ENCODE measurements at places on chromosomes 2 and 18.

- DNase-seq, result no peak
Observed at GRCh38 chr18:48455555-48456478, 46.6 kb upstream of the ZBTB7C start.

- DNase-seq, result no peak
Observed at GRCh38 chr2:86249579-86250391, 50.5 kb downstream of the MRPL35 start.

GRCh38 chr18:63878925-63879324, 8.6 kb upstream of the SERPINB2 start:
- no peak for DNase-seq

- DNase-seq, result no peak
Observed at GRCh38 chr2:102106133-102106556, 36.4 kb upstream of the IL1R1 start.

GRCh38 chr2:148567716-148568115, 76.8 kb upstream of the EPC2 start:
- DNase-seq, result no peak

- no peak for DNase-seq
Observed at GRCh38 chr2:50786345-50786744, 245.6 kb downstream of the NRXN1 start.

- no peak for DNase-seq
Observed at GRCh38 chr2:38026846-38027245, 49.1 kb downstream of the CYP1B1 start.

DNA sequence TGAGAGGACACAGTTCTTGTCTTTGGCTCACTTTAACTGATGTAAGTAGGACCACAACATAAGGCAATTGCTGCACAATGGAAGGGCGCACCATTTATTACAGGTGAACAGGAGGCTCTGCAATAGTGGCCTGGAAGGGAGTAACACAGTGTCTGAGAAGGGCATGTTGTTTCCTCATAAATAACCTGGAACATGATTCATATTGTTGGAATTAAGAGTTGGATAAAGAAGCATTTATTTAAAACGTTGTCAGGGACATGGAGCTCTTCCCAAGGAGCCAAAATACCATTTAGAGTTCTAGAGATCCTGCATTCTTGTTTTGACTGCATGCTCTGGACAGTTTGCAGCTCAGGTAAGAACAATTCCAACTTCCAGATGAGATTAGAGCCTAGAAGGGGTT, 110.4 kb downstream of the PLCL1 start:
- DNase-seq, result no peak

GRCh38 chr2:176917-177316, 86.9 kb downstream of the SH3YL1 start:
- no peak for DNase-seq

DNA sequence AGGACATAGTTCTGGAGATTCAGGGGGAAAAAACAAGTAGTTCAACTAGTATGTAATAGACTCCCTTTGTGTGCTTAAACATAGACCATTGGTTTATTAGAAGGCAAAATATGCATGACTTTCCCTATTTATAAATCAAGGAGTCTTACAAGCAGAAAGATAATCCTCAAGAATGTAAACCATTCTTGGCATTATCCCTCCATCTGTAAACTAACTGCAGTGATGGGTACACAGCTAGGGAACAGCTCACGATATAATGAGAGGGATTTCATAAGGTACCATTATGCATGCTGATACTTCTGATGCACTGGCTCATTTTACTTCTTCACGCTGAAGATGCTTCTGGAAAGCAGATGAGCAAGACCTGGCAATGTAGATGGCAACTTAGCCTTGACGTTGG, 878 bp downstream of the FBXO15 start:
- DNase-seq, result no peak

- DNase-seq, result no peak
Observed at GRCh38 chr2:127226132-127226519, 6.0 kb upstream of the CYP27C1 start.

GRCh38 chr2:240401781-240402551, 33.5 kb upstream of the GPC1 start:
- peak; percentile 42 for DNase-seq

GRCh38 chr2:241561832-241562231, 3.3 kb downstream of the BOK start:
- DNase-seq, result no peak

DNA sequence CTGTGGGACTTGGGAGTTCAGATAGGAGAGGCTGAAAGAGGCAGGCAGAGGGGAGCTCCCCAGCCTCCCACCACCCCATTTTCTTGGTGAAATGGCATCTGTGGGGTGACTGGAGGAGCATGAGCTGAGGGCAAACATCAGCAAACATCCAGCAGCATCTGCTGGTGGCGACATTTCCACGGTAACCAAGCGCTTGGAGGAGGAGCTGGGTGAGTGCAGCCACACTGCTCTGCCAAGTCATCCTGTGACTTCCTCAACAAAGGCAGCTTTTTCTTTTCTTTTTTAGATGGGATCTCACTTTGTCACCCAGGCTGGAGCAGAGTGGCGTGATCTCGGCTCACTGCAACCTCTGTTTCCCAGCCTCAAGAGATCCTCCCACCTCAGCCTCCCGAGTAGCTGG, 5.6 kb downstream of the TXNL4A start:
- DNase-seq, result no peak

GRCh38 chr2:42770288-42771131, 6.6 kb upstream of the OXER1 start:
- DNase-seq, result no peak

DNA sequence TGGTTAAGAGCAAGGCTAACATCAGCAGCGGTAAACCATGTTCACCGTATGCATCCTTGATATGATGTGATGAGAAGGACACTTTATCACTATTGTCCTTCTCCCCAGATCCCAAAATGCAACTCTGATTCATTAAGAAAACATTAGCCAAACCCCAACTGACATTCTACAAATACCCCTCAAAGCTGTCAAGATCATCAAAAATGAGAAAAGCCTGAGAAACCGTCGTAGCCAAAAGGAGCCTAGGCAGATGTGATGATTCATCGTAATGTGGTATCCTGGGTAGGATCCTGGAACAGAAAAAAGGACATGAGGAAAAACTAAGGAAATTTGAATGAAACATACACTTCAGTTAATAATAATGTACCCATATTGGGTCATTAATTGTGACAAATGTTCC, 67.3 kb upstream of the ST6GAL2 start:
- DNase-seq, result no peak

DNA sequence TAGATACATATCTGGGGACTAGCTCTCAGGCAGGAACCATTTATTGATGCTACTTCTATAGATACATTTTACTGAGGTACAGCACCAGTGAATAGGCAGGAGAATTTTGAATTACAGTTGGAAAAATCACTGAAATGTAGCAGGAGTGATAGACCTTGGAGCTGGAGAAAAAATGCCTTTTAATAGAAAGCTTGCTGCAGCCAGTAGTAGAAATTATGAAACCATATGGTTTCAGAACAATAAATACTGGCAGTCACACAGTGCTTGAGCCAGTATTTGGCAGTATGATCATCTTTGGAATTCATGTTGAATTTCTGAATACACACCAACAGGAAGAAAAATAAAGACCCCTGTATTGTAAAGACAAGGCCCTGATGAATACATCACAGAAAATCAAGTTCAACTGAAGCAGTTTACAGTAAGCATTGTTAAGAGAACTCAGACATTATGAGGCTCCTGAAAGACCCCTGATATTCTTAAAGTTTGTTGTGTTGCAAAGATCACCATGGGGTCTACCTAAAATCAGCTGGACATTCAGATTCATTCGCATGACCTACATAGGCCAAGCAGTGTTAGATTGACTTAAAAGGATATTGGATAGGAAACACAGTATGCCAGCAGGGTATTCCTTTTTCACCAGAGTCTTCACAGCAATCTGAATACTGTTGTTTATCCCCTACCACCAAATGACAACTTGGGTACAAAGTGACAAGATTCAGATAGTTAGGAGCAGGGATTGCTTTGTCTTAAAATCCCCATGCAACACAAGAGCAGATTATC, 139.0 kb downstream of the EHBP1 start:
- no peak for DNase-seq

DNA sequence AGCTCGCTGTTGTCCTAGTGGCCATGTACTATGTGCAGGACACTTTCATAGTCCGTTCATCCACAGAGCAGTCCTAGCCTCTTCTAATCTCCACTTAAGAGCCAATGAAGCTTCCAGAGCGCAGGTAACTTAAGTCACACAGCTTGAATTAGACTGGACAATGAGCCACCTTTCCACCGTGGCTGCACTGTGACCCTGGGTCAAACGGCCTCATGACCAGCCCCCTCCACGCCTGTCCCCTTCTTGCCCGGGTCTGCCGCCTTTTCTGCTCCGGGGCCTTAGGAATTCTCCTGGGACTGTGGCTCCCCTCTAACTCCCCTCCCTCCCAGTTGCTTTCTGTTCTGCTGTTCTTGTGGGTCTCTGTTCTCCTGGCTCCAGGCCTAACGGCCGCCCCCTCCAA, 8.4 kb upstream of the PRKCE start:
- no peak for DNase-seq

- no peak for DNase-seq
Observed at GRCh38 chr2:169891593-169892298, 64.5 kb downstream of the UBR3 start.

- DNase-seq, result no peak
Observed at GRCh38 chr2:10557506-10558265, 109.6 kb upstream of the ODC1 start.

DNA sequence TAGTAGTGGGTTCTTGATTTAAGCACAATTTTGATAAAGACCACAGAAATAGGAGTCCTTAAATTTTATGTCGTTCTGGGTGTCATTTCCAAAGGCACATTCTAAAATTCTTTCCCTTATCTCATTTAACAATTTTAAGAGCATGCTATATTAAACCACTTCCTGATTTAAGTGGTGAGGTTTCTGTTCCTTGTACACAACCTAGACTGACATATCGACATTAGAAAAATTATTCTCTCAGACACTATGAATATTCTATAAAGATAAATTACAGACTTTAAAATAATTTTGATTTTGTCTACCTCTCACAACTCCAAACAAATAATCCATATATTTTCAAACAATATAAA, 923.8 kb downstream of the LRP1B start:
- no peak for DNase-seq

GRCh38 chr18:58161659-58162058, 117.6 kb downstream of the NEDD4L start:
- no peak for DNase-seq

All from left forelimb (tissue), 1 donor.